ENCODE measurements at places on chromosomes 1 and 21. TPM values are rescaled to one million over a fixed set of nuclear protein-coding genes. Genes with fewer than 3 reads are reported as not detected.

DNA sequence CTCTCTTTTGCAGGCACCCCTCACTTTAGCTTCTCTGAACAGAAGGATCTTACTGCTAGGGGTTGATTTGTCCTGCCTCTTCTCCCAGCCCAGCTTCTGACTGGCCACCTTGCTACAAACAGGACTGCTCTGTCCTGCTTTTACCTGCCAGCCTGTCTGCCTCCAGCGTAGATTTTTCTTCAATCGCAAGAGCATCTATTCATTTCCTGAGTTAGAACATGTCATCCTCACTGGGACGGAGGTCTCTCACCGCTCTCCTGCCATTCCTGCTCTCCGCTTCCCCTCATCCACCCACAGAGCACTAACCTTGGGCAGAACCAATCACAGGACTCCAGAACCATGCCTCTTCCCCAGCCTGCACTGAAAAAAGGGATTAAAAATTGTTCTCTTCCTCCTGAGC, 3.5 kb upstream of the ATP1B1 start:
- H3K4me3 ChIP-seq, result no peak overlapping the region
- no peak for DNase-seq
- H3K4me1 ChIP-seq, result peaks cover 16% of the 10 kb centered on the region
- no peaks in the 10 kb centered on the region for H3K36me3 ChIP-seq
- H3K27me3 ChIP-seq, result peaks cover 28% of the 10 kb centered on the region

DNA sequence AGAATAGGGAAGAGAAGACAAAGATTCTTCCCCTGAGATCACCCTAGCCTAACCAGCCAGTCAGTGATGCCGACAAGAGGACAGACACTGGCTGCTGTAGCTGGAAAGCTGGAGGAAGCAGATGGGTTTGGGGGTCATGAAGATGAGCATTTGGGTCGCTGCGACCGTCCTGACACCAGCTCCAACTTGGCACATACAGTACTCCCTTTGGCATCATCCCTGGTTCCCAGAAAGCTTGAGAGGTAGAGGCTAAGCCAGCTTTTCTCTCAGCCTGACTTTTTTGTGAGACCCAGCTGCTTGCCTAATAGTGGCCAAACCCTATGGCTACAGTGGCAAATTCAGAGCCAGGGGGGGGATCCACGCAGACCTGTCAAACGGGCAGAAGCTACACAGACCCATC, 43.0 kb upstream of the IKBKE start:
- H3K27ac ChIP-seq, result no peak overlapping the region
- H3K27me3 ChIP-seq, result no peaks in the 10 kb centered on the region
- no peaks in the 10 kb centered on the region for H3K4me1 ChIP-seq
- H3K36me3 ChIP-seq, result peaks cover 66% of the 10 kb centered on the region

Gene SYDE2
- 0.38 TPM for total RNA-seq

Gene SERPINC1
- 0.24 TPM for total RNA-seq

Gene LCE1C
- total RNA-seq, result not detected
